HEK293T (cell line): ENCODE measurements at places on chromosomes 4 and X.

- peak; percentile 70 for DNase-seq
Observed at GRCh38 chr4:120843849-120844527, 78.5 kb downstream of the PRDM5 start.

- no peak for DNase-seq
Observed at GRCh38 chrX:154419189-154419588, 7.8 kb downstream of the TAFAZZIN start.

DNA sequence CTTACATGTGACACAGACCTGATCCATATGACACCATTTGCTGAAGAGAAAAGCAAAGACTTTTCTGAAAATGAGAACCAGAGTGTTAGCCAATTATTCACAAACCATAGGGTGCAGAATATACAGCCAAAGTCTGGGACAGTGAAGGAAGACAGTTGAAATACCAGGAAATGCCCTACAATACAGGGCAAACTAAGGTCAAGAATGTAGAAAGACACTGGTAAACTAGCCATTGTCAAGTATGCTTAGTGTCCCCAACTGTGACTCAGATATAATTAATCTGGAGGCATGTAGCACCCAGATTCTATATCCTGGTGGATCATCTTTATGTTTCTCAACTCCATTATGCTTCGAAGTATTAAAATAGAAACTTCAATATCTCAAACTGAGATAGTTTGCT lies 200.9 kb upstream of the FSTL5 start:
- no peak for DNase-seq

GRCh38 chr4:169337510-169337909 lies 66.8 kb upstream of the SH3RF1 start:
- DNase-seq: no peak

DNA sequence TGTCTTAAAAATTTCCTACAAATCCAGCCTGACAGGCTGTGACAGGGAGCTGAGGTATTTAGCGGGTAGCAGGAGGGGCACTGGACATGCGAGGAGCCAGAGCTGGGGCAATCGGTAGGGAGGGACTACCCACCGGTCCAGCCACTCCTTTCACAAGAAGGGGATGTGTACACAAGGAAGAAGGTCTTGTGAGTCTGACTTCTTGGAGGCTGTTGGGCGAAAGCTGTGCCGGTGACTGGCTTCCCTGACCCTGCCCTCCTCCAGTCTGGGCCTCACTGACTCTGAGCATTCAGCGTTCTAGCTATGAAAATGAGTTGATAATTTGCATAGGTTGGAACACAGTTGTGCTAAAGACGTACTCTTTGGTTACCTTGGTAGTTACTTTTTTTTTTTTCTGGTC lies 12.7 kb upstream of the CXCL8 start:
- no peak for DNase-seq

DNA sequence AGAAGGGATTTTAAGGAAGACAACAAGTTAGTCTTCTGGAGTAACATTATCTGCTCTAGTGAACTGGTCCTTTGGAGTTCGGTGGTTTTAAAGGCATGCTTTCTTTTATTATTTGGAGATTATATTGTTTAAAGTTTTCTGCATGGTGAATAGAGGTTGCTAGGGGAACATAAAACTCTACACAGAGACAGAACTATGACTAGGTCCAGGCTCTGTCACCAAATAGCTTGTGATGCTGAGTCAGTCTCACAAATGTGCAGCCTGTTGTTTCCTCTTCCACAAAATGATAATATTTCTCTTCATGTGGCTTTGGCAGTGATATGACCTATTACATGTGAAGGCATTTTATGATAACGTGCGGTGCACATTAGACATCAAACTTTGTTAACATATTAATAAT lies 132.6 kb downstream of the PACRGL start:
- DNase-seq: no peak

- no peak for DNase-seq
Observed at GRCh38 chr4:83542225-83542624, 6.3 kb downstream of the GPAT3 start.

DNA sequence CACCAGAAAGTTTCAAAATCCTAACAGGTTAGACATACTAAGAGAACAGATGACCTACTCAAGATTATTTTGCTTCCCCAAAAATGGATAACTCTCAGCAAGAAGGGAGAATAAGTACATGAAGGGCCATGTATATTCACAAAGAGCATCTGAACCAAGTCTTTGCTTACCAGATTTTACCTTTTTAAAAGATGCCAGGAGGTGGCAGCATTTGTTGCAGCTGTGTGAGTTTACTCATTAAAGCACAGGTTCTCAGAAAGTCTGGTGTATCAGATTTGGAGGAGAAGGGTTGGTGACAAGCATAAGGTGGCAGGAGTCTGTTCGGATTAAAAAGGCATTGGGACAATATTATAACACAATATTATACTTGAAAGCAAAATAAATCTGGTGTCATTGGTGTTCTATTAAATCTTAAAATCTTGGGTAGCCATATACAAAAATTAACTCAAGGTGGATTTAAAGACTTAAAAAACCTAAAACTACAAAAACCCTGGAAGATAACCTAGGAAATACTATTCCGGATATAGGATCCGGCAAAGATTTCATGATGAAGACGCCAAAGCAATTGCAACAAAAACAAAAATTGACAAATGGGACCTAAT lies 51.3 kb upstream of the NFKB1 start:
- DNase-seq: peak; percentile 52

GRCh38 chrX:119753639-119754257 lies 4.6 kb upstream of the SOWAHD start:
- peak; percentile 71 for DNase-seq

- DNase-seq: no peak
Observed at GRCh38 chrX:67207912-67208311, 335.9 kb upstream of the AR start.

DNA sequence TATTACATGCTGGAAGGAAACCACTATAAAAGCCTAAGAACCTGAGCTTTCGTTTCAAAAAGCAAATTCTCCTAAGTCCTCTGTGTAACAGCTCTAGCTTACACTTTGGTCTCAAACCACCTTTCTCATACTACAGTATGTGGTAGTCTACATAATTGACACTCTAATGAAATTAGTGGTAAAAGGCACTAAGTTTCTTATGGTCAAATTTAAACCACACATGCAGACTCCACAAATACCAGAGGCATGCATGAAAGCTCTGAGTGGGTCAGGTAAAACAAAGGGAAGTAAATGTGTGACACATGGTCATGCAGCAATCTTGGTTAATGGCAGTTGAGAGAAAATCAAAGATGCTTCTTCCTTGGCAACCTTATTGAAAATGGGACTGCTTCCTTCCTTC lies 187.8 kb downstream of the CCNG2 start:
- no peak for DNase-seq

DNA sequence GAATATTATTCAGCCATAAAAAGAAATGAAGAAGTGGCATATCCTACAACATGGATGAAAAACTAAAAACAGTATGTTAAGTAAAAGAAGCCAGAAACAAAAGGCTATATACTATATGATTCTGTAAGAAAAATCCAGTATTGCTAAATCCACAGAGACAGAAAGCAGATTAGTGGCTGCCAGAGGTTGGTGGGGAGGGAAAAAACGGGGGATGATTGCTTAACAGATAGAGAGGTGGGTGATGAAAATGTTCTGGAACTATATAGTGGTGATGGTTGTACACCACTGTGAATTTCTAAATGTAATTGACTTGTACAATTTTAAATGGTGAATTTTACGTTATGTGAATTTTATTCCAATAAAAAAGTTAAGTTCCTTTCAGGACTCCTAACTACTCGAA lies 157.6 kb upstream of the SH3RF1 start:
- DNase-seq: no peak

GRCh38 chr4:67549123-67549522 lies 3.8 kb upstream of the CENPC start:
- no peak for DNase-seq

DNA sequence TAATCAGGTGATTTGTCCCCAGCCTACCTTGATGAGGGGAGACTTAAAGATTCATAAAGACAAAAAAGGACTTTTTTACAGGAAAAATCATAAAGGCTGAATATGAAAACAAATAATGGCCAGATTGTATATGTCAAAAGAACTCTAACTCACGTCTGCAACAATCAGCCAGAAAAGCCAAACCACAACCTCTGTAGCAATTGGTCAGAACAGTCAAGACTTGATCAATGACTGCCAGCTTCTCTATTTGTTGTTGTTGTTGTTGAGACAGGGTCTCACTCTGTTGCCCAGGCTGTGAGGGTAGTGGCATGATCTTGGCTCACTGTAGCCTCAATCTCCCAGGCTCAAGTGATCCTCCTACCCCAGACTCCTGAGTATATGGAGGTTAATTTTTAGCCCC lies 35.9 kb upstream of the PPA2 start:
- no peak for DNase-seq

- no peak for DNase-seq
Observed at GRCh38 chrX:116435597-116435996, 809 bp upstream of the SLC6A14 start.

DNA sequence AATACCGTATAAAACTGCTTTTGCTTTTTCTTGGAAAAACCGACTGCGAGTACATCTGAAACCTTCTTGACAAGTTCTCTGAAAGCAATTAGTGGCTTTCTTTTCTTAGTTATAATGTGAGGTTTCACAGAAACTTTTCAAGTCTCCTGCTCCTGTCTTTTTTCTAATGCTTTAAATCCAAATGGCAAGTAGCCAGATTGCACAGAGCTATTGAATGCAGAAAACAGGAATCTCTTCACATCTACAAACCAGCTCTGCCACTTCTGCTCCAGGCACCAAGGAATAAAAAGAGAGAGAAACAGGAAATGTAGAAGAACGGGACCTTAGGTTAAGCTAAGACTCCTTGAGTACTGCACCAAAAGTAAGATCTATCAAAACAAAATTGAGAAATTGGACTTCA lies 267.3 kb upstream of the TET2 start:
- DNase-seq: no peak

GRCh38 chrX:97398030-97398551 lies 514.4 kb downstream of the RPA4 start:
- no peak for DNase-seq

- no peak for DNase-seq
Observed at GRCh38 chr4:156969911-156970310, 1.7 kb downstream of the PDGFC start.

GRCh38 chrX:132590350-132591026 lies 101.7 kb upstream of the MBNL3 start:
- no peak for DNase-seq

DNA sequence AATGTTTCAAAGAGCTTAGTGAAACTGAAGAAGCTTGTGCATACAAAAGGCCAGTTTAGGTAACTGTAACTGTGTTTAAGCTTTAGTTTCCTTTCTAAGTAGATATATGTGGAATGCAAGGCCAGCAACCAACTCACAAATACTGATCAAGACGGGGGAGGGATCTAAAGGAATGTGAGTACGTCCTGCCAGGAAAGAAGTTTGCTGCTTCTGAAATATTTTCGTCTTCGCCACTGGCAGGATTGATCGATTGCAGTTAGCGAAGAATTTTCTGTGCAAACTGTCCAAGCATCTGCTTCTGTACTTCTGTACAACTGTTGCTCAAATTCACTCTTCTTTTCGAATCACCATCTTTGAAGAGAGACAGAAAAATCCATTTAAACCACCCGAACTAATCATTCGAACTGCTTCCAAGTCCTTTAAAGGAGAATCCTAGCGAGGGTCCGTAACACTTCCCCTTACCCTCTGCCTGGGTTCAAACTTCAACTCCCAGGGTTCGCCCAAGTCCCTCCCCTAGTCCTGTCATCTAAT lies 373 bp upstream of the INTS6L start:
- no peak for DNase-seq

GRCh38 chr4:54659749-54660535 lies 2.2 kb downstream of the KIT start:
- no peak for DNase-seq

- no peak for DNase-seq
Observed at GRCh38 chr4:174553031-174553430, 30.7 kb upstream of the HPGD start.

- no peak for DNase-seq
Observed at GRCh38 chr4:111689214-111689613, 456.0 kb upstream of the FAM241A start.

DNA sequence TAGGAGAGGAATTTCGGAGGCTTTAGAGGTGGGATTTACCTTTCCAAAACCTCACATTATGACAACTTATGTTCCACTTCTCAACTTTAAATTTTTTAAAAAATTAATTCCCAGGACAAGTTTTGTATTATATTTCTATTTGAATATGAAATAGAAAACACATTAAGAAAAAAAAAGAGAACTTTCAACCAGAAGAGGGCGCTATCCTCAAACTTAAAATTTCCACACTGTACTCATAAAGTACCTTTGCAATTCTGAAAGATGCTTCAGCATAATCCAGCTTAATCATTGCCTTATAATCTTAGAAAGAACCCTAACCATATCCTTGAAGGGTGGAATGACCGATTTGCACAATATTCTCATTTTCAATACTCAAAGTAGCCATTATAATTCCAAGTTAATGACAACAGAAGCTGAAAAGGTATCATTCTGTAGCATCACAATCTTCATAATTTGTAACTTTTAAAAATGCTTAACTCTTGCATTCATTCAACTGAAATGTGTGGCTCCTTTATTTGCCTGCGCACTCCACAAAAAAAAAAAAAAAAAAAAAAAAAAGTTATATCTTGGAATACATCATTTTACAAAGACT lies 158.0 kb downstream of the KCNIP4 start:
- no peak for DNase-seq

DNA sequence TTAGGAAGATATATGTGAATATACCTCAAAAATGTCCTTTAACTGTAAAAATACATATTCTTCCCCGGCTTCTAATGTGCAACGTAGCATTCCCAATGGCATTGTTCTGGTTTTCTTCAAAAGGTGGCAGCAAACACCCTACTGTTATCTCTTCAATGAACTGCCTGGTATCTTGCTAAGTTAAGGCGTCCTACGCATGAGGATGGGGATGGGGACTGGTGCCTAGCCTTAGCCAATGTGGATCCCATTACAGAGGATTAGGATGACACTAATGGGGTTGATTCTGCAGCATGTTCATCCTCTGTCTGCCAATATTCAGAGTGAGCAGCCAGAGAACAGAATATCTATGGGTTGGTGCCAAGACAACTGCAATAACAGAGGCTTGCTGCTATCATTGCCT lies 334.9 kb upstream of the ADGRL3 start:
- peak; percentile 12 for DNase-seq

- DNase-seq: no peak
Observed at GRCh38 chrX:97597954-97598353, 714.2 kb downstream of the RPA4 start.

DNA sequence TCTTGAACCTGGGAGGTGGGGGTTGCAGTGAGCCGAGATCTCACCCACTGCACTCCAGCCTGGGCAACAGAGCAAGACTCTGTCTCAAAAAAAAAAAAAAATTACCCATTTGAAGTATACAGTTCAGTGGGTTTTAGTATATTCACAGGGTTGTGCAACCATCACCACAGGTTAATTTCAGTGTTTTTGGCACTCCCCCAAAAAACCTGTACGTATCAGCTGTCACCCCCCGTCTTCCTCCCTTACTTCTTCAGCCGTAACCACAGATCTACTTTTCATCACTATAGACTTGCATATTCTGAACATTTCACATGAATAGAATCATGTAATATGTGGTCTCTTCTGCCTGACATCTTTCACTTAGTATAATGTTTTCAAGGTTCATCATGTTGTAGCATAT lies 11.7 kb upstream of the PTTG2 start:
- no peak for DNase-seq
